ENCODE measurements at places on chromosomes 5 and 9.

GRCh38 chr9:118961857-118962256 is 407.4 kb downstream of the BRINP1 start:
- no peak for DNase-seq

- DNase-seq, result no peak
Measured at GRCh38 chr5:42277293-42277692, 145.9 kb upstream of the GHR start.

DNA sequence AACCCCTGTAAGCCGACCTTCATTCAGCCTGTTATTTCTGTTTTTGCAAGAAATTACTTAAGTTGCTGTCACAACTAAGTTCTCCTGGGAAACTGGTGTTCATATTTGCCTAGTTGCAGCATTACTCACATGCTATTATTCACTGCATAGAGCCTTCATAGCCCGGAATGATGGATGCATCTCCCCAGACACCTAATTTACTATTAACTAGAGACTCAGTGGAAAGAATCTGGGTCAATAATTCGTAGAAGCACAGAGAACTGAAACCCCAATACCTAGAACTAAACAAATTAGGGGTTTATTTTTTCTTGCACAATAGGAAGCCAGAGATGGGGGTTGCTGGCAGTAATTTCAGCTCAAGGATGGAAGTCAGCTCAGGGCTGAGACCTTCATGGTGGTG is 45.7 kb upstream of the FAM170A start:
- no peak for DNase-seq

DNA sequence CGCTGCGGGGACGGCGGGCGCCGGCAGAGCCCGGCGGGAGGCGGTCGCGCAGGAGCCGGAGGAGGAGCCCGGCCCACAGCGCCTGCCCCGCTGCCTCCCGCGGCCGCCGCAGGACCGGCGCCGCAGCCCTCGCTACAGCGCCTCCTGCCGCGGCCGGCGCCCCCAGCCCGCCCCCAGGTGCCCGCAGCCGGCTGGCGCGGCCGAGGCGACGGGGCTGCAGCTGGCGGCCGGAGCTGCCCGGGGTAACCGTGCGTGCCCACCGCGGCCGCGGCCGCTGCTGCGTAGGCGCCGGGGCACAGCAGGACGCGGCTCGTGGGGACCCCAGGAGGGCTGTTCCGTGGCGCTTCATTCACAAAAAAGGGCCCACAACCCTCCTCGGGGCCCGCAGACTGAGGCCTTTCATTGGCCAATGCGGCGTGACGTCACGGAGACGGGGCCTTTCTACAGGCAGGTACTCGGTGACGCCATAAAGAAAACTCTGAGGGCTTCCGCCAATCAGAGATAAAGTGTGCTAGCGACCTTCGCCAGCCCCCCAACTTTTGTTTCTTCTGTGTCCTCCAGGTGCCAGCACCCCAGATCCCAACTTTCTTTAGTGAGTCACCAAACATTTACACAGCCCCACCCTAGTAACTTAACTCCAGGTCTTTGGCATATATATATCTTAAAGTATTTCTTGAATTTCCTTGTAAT is at the start of gene CDC14B:
Gene CDC14B, minus strand, starts transcription at position 353 of the 690 bp plus-strand sequence. CDS start 465 bp downstream, outside the sequence.
- DNase-seq, result peak; percentile 40

- DNase-seq, result no peak
Measured at GRCh38 chr5:148836272-148837250, 10.2 kb downstream of the ADRB2 start.

GRCh38 chr5:81788329-81788728 is 37.4 kb upstream of the SSBP2 start:
- no peak for DNase-seq

- DNase-seq, result peak; percentile 24
Measured at GRCh38 chr5:56190497-56190896, 42.6 kb downstream of the ANKRD55 start.

DNA sequence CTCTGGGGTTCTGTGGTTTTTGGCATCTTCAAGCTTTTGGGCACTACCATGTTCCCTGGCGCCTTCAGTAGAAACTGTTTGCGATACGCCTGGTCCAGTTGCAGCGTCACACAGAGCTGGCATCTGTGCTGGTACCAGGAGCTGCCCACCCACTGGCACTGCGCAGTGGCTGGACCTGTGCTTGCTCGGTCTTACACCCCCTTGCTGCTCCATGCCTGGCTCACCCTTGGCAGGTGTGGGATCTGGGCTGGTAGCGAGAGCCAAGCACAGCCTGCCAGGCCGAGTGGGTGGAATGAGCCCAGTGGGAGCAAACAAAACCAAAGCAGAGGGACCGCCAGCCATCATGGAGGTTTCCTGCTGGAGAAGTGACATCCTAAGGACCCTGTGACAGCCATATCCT is 170.2 kb upstream of the IRX2 start:
- no peak for DNase-seq

- no peak for DNase-seq
Measured at GRCh38 chr5:102722931-102723330, 32.2 kb upstream of the PAM start.

DNA sequence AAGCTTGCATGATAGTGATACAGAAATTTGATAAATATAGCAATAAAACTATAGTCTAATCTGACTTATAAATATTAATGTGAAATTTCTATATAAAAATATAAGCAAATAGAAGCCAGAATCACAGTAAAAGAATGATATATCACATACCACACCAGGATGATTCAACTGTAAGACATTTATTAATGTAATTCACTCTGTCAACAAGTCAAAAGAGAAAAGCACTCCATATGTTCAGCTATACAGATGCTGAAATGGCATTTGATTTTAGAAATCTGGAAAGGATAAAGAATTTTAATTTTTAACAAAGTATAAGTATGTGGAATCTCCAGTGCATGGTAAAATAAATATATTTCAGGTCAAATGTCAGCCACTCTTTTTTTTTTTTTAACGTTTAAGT is 372.4 kb downstream of the KCNN2 start:
- no peak for DNase-seq

GRCh38 chr9:20178197-20178596 is 389.4 kb upstream of the SLC24A2 start:
- no peak for DNase-seq

- no peak for DNase-seq
Measured at GRCh38 chr9:21991072-21991959, 2.9 kb downstream of the CDKN2A start.

GRCh38 chr5:136749016-136749415 is 383.7 kb upstream of the TRPC7 start:
- no peak for DNase-seq

- DNase-seq, result no peak
Measured at GRCh38 chr9:19281801-19282200, 51.3 kb downstream of the DENND4C start.

DNA sequence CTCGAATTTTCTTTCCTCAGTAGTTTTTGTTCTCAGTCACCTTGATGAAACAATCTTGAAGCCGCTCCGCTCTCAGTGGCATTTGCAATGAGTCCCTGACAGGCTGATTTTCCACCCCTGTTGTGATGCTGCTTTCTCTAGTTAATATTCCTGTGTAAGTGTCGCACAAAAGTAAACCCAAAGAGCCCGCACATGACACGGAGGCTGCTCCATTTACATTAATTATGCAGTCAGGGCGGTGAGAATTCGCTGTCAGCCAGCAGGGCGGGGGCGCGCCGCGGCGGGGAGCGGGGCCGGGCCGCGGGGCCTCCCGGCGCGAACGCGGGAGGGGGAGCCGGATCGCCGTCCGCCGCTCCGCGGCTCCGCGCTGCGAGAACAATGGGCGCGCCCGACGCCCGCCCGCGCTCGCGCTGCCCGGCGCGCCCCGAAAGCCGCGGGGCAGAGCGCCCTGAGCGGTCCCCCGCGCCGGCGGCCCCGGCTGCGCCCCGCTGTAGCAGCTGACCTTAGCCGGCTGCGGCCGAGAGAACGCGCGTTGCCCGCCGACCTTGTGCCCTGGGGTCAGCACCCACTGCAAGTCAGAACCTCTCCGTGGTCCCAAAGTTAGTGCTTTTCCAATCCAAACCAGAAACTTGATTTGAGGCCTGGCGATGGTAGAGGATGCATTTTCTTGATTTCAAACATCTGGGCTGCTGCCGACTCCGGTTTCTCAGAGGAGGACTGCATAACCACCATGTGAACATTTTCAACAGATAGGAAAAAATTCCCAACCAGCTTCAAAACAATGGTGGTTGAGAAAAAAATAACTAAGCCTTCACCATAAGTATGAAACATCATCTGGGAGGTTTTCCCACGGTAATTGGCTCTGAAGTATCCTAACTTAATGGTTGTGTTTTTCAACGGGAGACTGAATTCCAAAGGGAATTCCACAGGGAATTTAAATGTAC is 142.6 kb downstream of the PBX3 start:
- peak; percentile 9 for DNase-seq

DNA sequence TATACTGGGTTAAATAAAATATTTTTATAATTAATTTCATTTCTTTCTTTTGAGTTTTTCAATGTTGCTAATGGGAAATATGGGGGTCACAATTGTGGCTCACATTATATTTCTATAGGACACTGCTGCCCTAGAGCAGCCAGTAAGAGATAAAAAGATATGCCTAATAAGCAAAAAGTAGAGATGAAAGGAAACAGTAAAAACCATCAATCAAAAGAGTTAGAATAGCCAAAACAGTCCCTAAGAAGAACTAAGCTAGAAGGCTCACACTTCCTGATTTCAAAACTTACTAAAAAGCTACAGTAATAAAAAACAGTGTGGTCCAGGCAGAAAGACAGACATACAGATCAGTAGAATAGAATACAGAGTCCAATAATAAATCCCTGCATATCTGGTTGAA is 104.4 kb downstream of the FANCC start:
- no peak for DNase-seq

GRCh38 chr9:111961009-111961408 is 64.4 kb downstream of the UGCG start:
- no peak for DNase-seq

DNA sequence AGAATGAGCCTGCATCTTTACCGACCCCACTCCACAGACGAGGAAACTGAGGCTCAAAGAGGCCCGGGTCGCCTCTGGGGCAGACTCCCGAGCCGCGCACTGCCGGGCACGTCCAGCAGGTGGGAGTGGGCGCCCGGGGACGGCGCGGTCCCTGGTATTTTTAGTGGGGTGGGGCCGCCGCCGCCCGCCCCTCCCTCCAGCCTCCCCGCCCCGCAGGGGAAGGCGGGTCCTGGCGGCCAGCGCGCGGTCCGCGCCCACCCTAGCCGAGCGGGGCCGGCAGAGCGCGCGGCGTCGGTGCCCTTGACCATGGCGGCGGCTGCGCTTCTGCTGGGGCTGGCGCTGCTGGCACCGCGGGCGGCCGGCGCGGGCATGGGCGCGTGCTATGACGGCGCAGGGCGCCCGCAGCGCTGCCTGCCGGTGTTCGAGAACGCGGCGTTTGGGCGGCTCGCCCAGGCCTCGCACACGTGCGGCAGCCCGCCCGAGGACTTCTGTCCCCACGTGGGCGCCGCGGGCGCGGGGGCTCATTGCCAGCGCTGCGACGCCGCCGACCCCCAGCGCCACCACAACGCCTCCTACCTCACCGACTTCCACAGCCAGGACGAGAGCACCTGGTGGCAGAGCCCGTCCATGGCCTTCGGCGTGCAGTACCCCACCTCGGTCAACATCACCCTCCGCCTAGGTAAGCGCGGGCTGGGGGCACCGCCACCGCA is at the start of gene LAMC3:
Gene LAMC3, plus strand, starts transcription at position 266 of the 710 bp plus-strand sequence. Its CDS starts 41 bp downstream, at position 307.
- no peak for DNase-seq
